Spinal cord (tissue), 10 donors: ENCODE measurements at places on chromosomes 11 and 22. TPM values are rescaled to one million over a fixed set of nuclear protein-coding genes. Genes with fewer than 3 reads are reported as not detected.

OR51B5 gene
- polyA plus RNA-seq, result 0.33 TPM

HTR3B gene
- polyA plus RNA-seq, result 0.86 TPM

NXPE1 gene
- not detected for polyA plus RNA-seq

DNA sequence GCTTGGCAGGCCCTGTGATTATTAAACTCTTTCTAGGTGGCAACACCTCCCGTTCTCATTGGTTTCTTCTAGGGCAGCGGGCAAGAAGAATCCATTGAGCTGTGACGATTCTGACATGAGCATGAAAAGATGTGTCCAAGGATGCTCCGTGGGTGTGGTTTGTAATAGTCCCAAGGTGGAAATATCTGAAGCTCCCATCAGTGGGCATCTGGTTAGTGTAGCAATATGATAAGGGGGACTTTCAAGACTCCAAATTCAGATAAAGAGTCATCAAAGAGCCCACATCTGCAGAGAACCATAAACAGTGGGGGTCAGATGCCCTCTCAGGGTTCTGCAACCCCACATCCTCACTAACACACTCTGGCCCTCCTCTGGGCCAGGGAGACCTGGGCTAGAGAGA, 42.6 kb downstream of the TST start:
- H3K36me3 ChIP-seq, result no peaks in the 10 kb centered on the region
- H3K27me3 ChIP-seq, result no peaks in the 10 kb centered on the region
- H3K4me1 ChIP-seq, result peaks cover 14% of the 10 kb centered on the region
- H3K4me3 ChIP-seq, result no peak overlapping the region
- no peak for DNase-seq

DNA sequence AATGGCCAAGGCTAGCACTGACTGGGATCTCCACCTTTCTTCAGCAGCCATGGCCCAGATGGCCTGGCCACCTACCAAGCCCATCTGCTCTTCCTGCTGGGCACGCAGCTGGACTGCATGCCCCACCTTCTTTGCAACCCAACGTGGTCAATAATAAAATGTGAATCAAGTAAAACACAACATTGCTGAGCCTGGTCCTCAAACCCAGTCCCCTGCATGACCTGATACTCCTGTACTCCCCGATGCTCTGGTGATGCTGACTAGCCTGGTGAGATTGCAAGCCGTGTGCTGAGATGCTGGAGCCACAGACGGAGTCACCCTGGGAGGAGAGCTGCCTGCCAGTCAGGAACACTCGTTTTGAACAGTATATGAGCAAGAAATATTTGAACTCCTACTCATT, 34.0 kb downstream of the PARVG start:
- H3K4me3 ChIP-seq, result no peak overlapping the region
- no peak overlapping the region for H3K27ac ChIP-seq
- no peaks in the 10 kb centered on the region for H3K27me3 ChIP-seq
- DNase-seq, result no peak

DNA sequence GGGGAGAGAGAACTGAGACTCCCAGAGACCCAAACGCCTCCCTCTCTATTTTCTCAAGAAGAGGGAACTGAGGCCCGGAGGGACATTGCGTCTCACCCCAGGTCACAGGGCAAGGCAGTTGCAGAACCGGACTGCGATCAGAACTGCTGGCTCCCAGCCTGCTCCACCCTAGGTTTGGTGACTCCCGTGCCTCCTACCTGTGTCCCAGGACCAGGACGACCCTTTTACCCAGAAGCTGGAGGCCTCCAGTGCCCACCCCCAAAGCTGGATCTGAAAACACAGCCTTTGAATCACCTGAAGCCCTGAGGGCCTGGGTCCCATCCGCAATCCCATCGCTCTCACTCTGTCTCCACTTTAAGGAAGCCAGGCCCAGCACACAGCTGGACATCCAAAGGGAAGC, 1.4 kb downstream of the GSTT4 start:
- DNase-seq, result no peak
- H3K36me3 ChIP-seq, result no peaks in the 10 kb centered on the region
- no peak overlapping the region for H3K4me3 ChIP-seq
- peaks cover 6% of the 10 kb centered on the region for H3K4me1 ChIP-seq

GRCh38 chr11:20669820-20670684, 666 bp downstream of the NELL1 start:
- peaks cover 48% of the 10 kb centered on the region for H3K27me3 ChIP-seq
- peaks cover 26% of the 10 kb centered on the region for H3K4me1 ChIP-seq
- peak overlapping the region; percentile 39 for H3K4me3 ChIP-seq
- H3K27ac ChIP-seq, result no peak overlapping the region

- no peak overlapping the region for H3K27ac ChIP-seq
- no peaks in the 10 kb centered on the region for H3K36me3 ChIP-seq
- DNase-seq, result no peak
- H3K4me3 ChIP-seq, result no peak overlapping the region
- H3K27me3 ChIP-seq, result no peaks in the 10 kb centered on the region
- peaks cover 4% of the 10 kb centered on the region for H3K4me1 ChIP-seq
Measured at GRCh38 chr11:15605094-15605493, 490.4 kb downstream of the INSC start.

- no peaks in the 10 kb centered on the region for H3K27me3 ChIP-seq
- no peak for DNase-seq
- peaks cover 17% of the 10 kb centered on the region for H3K36me3 ChIP-seq
- H3K4me1 ChIP-seq, result peaks cover 27% of the 10 kb centered on the region
- peak overlapping the region; percentile 85 for H3K4me3 ChIP-seq
Measured at GRCh38 chr11:67482275-67482826, 475 bp upstream of the AIP start.

DNA sequence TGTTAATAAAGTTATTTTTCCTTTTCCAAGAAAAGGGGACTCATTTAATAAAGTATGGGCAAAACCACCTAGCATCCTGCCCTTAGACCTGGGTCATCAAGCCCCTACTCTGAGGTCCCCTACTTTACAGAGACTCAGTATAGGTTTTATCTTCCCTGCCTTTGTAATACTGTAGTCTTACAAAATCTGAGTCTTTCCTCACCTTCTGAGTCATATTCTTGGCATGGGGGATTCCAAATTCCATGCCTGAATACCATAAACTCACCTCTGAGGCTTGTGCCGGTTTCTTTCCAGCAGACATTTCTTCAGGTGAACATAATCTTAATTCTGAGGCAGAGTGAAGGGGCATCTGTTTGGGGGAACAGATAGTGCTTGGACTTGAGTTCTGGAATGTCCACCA, 282.5 kb downstream of the KCNA4 start:
- H3K27me3 ChIP-seq, result no peaks in the 10 kb centered on the region
- no peak overlapping the region for H3K4me3 ChIP-seq
- no peaks in the 10 kb centered on the region for H3K4me1 ChIP-seq
- no peak overlapping the region for H3K27ac ChIP-seq

GRCh38 chr11:6455070-6455469, 14.3 kb upstream of the HPX start:
- no peaks in the 10 kb centered on the region for H3K27me3 ChIP-seq
- H3K27ac ChIP-seq, result no peak overlapping the region
- H3K4me1 ChIP-seq, result no peaks in the 10 kb centered on the region
- peaks cover 73% of the 10 kb centered on the region for H3K36me3 ChIP-seq

- no peak overlapping the region for H3K27ac ChIP-seq
- H3K27me3 ChIP-seq, result no peaks in the 10 kb centered on the region
- H3K36me3 ChIP-seq, result no peaks in the 10 kb centered on the region
- no peak for DNase-seq
Measured at GRCh38 chr11:128345316-128345715, 242.0 kb downstream of the ETS1 start.

DNA sequence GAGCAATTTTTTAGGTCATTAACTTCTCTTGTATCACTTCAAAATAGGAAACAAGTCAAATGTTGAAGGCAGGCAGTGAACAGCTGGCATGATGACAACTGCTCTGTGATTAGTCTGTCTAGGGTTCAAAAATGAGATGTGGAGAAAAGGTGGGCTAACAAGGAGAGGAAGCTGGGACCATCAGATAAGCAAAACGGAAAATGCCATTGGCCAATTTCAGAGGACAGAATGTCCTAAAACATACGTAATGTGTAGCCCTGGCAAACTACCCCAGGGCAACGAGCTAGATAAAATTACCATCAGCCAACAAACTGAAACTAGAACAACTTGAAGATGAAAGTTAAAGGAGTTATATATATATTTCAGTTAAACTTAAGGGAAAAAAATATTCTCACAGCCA, 93.2 kb downstream of the RELT start:
- H3K27me3 ChIP-seq, result no peaks in the 10 kb centered on the region
- H3K36me3 ChIP-seq, result no peaks in the 10 kb centered on the region
- H3K4me1 ChIP-seq, result no peaks in the 10 kb centered on the region
- no peak overlapping the region for H3K4me3 ChIP-seq
- H3K27ac ChIP-seq, result no peak overlapping the region
- DNase-seq, result no peak
